Islet precursor cell (in vitro differentiated cells): ENCODE measurements at places on chromosomes 6 and 20.

DNA sequence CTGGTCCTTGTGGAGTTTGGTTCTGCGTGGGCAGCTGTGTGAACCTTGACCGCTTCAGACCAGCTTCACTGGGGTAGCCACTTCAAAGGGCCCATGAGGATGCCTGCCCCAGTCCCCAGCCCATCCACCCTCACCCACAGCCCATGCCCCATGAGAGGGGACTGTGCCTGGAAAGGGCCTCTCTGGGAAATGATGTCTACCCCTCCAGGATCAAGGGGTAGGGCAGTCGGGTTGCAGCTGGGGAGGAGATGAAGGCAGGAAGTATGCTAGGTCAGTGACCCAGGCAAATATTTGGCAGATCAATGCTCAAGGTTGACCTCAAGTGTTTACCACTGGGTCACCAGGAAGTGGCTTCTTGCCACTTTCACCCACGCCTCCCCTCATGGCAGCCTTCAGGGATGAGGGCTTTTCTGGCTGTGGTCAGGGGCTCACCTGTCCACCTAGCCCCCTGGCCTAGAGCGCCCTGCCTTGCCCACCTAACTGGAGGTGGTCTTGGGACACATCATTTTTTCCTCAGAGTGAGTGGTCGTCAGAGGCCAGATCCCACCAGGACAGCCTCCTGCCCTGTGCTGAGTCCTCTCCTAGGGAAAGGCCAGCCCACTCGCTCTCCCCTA, 109.5 kb downstream of the SNX5 start:
- DNase-seq = no peak

GRCh38 chr6:75220357-75220756, 14.5 kb upstream of the COL12A1 start:
- no peak for DNase-seq

DNA sequence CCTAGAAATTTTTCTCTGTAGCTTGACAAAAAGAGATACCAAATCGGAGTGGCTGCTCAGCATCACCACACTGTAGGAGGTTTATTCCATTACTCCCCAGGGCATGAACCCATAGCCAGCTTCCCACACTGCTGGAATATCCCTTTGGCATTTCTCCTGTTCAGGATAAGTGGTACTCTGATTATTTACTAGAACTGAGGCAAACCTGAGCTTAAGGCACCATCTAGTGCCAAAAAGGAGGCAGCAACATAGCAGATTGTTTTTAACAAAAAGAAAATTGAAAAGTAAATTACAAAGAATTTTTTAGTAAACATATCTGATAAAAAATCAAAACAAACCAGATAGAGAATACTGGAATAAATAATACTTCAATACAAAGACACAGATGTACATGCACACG, 181.7 kb downstream of the WDR27 start:
- DNase-seq = no peak

DNA sequence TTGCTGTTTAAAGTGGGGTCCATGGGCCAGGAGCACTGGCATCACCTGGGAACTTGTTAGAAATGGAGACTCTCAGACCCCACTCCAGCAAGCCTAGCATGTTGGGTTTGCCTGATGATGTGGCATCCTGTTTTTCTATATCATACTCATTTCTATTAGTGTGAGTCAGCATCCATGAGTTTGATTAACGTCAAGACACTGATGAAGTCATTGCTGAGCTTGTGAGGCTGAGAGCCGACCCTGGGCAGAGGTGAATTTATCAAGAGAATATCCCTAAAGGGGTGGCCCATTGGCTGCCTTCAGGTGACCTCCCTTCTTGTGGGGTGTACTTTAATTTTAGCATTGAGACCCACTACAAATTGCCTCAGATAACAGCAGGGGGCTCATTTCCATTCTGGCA, 43.4 kb upstream of the RNF144B start:
- no peak for DNase-seq

DNA sequence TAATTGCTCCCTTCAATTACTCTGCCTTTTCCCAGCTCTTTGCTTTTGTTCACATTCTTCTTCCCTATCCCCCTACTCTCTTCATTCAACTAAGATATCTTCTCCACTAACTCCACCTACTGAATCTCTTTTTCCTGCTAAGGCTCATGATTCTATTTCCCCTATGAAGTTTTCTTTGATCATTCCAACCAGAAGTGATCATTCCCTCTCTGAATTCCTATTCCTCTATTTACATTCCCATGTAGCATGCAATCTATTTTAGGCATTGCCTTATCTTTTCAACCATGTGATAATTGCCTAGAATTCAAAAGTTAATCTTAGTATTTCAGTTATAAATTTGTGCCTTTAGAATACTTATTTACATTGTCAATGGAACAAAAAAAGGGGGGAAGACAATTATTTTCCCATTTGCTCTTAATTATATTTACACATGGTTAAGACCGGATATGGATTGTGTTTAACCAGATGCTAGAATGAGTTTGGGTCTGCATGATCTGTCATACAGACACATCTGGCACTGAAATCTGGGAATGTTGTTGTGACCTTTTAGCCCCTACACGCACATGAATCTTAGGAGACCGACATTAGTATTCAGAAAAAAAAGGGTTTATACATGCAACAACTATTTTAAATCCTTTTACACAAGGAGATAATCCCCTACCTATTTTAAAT, 20.8 kb downstream of the MOXD1 start:
- no peak for DNase-seq

DNA sequence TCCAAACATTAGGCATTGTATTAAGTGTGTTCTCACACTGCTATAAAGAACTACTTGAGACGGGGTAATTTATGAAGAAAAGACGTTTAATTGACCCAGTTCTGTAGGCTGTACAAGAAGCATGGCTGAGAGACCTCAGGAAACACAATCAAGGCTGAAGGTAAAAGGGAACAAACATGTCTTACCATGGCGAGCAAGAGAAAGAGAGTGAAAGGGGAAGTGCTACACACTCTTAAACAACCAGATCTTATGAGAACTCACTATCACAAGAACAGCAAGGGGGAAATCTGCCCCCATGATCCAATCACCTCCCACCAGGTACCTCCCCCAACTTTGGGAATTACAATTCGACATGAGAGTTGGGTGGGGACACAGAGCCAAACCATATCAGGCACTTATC, 86.6 kb upstream of the TOP1 start:
- peak; percentile 1 for DNase-seq

DNA sequence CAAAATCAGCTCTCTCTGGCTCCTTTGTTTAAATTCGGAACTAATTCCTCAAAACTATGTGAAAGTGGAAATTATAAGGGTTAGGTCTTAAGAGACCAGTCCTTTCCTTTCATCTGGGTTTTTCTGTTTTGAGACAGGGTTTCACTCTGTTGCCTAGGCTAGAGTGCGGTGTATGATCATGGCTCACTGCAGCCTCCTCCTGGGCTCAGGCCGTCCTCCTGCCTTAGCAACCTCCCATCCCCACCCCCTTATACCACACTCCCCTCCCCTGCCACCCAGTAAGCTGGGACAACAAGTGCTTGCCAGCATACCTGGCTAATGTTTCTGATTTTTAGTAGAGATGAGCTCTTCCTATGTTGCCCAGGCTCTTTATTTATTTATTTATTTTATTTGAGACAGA, 12.8 kb upstream of the SSR1 start:
- no peak for DNase-seq

GRCh38 chr6:115821798-115822197, 238.9 kb downstream of the FRK start:
- no peak for DNase-seq

GRCh38 chr6:159440349-159440748, 252.7 kb downstream of the SOD2 start:
- DNase-seq = no peak

GRCh38 chr6:82015043-82015442, 232.5 kb downstream of the IBTK start:
- no peak for DNase-seq

DNA sequence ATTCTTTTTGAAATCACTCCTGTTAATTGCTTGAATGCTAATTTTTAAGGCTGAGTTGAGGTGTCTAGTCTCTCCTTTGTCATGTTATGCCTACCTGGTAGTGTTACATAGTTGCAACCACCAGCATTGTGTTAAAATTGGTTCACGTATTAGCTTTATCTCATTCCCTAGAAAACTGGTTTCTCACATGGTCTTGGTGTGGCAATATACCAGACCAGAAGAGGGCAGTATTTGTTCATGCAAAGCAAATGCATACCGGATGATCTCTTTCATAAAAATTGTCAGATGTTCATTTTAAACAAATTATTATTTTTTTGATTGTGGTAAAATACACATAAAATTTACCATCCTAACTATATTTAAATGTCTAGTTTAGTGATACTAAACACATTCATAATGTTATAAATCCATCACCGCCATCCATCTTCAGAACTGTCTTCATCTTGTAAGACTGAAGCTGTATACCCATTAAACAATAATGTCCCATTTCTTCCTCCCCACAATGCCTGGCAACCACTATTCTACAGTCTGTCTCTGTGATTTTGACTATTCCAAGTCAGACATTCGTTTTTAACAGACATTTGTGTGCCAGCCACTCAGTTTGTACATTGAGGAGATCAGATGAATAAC, 92.8 kb downstream of the ATRN start:
- no peak for DNase-seq

GRCh38 chr6:139732451-139732850, 358.0 kb upstream of the CITED2 start:
- peak; percentile 84 for DNase-seq

- peak; percentile 84 for DNase-seq
Measured at GRCh38 chr20:50642288-50642803, 49.0 kb downstream of the RIPOR3 start.

- no peak for DNase-seq
Measured at GRCh38 chr6:136975089-136975715, 53.1 kb downstream of the SLC35D3 start.

GRCh38 chr20:21134883-21135493, 9.1 kb downstream of the KIZ start:
- no peak for DNase-seq

GRCh38 chr20:24245094-24245493, 224.3 kb upstream of the SYNDIG1 start:
- DNase-seq = no peak

GRCh38 chr6:154441995-154442310, 68.5 kb downstream of the CNKSR3 start:
- no peak for DNase-seq

DNA sequence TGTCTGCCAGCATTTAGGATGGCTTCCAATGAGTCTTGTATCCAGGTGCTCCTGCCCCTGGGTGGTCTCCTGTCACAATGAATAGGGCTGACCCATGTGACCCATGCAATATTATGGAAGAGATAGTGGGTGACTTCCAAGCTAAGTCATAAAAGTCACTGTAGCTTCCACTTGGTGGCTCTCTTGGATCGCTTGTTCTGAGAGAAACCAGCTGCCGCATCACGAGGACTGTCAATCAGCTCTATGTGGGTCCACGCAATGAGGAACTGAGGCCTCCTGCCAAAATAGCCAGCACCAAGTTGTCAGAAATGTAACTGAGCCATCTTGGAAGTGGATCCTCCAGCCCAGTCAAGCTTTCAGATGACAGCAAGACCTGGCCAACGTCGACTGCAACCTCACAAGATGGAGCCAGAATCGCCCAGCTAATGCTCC, 14.9 kb upstream of the MATN4 start:
- DNase-seq = peak; percentile 70
